Stimulated activated CD4-positive, alpha-beta T cell treated with anti-CD3 and anti-CD28 coated beads, TNF-alpha, amount 100 ng/mL, for 1 hour (primary cell): ENCODE measurements at places on chromosomes 16 and 17.

DNA sequence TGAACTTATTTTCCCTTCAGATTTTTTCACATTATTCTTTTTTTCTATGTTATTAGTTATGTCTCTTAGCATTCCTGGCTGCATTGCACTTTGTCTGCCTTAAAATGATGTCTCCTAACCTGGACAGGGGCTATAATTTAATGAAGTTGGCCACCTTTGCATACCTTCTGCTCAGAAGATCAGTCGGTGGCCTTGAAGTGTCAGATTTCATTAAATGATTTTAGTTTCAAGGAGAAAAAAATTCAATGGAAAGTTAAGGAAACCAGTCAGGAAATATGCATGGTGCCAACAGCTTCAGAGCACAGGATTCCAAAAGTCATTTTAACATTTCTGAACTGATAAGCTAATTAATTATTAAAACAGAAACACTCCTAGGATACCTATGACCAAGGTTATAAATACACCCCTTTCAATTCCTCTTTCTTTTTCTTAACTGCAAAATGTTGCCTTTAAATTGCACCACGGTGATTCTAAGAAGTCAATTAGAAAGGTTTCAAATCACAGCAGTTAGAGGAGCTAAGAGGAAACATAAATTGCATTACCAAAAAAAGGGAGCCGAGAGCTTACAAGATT lies 533.4 kb downstream of the KCNJ2 start:
- DNase-seq = no peak

DNA sequence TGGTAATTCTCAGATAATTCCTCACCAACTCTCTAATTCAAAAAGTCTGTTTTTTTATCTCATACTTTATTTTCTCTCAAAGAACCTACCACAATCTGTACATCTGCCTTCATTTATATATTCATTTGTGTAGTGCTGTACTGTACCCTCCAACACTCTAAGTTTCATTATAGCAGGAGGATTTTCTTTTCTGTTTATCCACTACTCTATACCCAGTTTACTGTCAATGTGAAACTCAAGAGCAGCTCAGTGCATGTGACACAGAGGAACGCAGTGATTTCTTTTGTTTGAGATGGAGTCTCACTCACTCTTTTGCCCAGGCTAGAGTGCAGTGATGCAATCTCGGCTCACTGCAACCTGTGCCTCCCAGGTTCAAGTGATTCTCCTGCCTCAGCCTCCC lies 117.8 kb downstream of the ADAMTS18 start:
- no peak for DNase-seq

DNA sequence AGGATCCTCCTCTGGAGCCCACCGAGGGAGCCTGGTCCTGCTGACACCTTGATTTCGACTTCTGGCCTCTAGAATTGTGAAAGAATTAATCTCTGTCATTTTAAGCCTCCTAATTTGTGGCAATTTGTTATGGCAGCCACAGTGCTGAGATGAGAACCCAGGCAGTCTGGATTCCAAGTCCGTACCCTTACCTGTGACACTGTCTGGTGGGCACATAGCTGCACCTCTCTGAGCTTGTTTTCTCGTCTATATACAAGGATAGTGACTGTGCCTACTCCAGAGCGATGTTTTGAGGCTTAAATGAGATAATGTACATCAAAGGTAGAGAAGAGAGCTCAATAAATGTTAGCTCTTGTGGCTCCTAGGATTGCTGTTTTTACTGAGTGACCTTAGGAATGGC lies 128.4 kb upstream of the MPHOSPH6 start:
- DNase-seq = no peak

DNA sequence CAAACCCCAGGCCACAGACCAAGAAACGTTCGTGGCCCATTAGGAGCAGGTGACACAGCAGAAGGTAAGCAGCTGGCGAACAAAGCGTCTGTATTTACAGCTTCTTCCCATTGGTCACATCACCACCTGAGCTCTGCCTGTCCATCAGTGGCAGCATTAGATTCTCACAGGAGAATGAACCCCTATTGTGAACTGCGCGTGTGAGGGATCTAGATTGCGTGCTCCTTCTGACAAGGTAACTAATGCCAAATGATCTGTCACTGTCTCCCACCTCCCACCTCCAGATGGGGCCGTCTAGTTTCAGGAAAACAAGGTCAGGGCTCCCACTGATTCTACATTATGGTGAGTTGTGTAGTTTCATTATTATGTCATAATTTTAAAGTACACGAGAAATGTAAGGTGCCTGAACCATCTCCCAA lies 186.3 kb downstream of the CPPED1 start:
- no peak for DNase-seq

DNA sequence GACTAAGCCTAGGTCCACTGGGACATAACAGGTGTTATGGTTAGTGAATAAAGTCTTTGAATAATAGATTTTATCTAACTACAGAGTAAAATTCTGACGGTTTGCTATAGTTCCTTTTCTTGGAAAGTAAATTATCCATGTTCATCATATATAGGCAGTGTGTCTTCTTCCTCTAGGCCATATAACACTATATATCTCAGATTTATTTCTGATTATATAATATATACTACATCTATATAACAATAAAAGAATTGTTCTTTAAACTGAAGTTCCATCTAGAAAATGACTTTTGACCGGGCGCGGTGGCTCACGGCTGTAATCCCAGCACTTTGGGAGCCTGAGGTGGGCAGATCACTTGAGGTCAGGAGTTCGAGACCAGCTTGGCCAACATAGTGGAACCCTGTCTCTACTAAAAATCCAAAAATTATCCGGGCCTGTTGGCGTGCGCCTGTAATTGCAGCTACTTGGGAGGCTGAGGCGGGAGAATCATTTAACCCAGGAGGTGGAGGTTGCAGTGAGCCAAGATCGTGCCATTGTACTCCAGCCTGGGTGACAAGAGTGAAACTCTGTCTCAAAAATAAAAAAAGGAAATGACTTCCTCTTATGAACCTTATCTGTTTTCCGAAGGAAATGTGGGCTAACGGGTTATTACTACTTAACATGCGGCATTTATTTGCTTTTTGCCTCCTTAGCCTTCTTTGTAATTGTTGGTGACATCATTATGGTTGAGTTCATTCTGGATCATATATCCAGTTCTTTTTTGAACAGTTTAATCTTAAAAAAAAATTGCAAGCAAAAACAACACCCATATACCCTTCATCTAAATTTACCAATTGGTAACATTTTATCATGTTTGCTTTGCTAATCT lies 29.2 kb downstream of the NOL11 start:
- DNase-seq = no peak

GRCh38 chr16:12637002-12637401 lies 166.7 kb downstream of the CPPED1 start:
- DNase-seq = no peak

GRCh38 chr17:76716839-76717215 lies 6.1 kb upstream of the MXRA7 start:
- DNase-seq = no peak

DNA sequence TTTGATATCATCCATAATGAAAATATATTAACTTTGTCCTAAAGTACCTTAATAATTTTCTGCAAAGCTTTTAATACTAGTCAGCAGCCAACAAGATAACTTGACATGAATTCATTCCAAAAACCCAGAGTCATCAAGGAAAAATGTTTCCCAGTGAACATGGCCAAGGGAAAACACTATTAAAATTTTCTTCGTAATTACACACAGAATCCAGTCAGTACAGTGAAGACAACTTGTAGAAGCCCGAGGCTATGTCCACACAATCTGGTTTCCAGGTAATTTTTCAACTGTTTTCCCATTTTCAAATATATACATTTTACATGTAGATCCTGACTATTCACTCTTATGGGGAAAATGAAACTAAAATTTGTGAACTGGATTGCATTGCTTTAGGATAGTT lies 600.9 kb downstream of the CDH8 start:
- no peak for DNase-seq

DNA sequence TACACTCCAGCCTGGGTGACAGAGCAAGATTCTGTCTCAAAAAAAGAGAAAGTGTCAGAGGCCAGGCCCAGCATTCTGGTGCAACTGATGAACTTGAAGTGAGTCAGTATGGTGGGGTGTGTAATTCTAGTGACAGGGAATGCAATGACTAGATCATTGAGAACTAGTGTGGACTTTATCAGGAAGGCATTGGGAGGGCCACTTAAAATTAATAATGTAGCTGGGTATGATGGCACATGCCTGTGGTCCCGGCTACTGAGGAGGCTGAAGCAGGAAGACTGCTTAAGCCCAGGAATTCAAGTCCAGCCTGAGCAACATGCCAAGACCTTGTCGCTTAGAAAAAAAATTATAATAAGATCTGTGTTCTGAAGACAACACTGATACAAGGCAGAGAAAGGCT lies 90.8 kb downstream of the STX8 start:
- DNase-seq = no peak

- no peak for DNase-seq
These were observed 1.5 kb downstream of the SPOP start for GRCh38 chr17:49676276-49676868.

- DNase-seq = no peak
These were observed 2.4 kb upstream of the ZNF18 start for GRCh38 chr17:11999696-12000095.

DNA sequence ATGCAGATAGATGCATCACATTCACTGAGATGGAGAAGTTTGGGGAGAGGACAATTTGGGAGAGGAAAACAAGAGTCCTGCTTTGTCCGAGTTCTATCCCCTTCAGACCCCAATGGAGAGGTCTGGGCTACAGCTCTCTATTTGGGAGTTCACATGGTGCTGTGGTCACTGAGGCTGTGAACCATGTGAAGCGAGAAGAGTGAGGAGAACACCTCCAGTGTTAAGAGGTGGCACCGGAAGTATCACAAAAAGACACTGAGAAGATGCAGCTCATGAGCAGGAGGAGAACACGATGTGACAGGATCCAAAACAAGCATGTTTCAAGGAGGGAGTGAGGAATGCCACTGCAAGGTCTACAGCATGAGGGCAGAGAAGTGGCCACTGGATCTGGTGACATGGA lies 39.7 kb downstream of the PIK3R5 start:
- no peak for DNase-seq

DNA sequence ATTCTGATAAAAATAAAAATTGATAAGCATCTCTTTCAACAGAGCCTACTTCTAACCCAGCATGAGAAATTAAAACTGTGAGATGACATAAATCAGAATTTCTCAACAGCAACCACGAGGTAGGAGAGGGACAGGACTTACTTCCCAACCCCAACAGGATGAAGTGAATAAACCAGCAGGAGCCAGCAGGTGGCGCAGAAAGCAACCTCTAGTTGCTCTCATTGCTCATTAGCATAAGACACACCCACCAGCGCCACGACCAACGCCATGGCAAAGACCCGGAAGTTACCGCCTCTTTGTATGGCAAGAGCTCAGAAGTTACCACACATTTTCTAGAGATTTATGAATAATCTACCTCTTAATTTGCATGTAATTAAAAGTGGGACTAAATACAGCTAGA lies 189.4 kb upstream of the CDH8 start:
- no peak for DNase-seq

GRCh38 chr16:4552541-4552940 lies 3.6 kb upstream of the C16orf96 start:
- DNase-seq = no peak

DNA sequence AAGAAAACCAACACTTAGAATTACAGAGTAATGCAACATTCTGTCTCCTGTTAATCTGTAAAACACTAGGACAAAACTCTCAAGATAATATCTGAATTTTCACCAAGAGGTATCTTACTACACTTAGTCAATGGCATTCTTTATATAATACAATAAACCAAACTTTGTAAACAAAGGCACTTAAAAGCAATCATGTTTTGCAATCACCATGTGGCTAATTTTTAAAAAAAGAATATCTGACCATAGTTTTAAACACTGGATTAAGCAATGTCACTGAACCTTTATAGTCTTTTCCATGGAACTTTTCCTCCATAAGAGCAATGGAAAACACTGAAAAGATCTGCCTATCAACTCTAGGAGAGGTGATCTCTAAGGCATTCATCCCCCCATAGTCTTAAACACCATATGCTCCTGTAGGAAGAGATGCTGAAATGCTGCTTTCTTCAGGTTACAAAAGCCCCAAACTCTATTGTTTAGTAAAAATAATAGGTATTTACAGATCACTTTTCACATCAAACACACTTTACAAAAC lies 144.2 kb upstream of the CORO6 start:
- DNase-seq = no peak

- no peak for DNase-seq
These were observed 398.5 kb downstream of the SLC39A11 start for GRCh38 chr17:72693956-72694355.

DNA sequence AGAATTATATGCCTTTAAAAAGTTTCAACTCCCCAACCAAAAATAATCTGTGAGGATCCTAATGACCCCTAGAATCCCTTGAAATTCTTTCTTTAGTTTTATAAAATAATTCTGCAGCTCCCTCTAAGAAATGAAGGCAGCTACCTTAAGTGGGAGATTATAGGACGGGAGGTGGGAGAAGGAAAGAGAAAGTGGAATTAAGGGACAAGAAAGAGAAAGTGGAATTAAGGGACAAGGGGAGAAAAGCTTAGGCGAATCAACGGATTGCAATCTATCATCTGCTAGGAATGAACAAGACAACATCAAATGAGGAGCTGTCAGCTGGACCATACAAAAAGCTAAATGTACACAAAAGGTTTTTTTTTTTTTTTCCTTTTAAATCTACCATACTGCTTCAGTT lies 262.0 kb downstream of the ZFHX3 start:
- DNase-seq = no peak
